Muscle of leg (tissue), 16 donors: ENCODE measurements at places on chromosomes 2 and 18.
A peak's percentile ranks its signal among the peaks of the same experiment; 100 is the strongest.

- no peak for DNase-seq
Measured at GRCh38 chr2:156323754-156324153, 8.8 kb downstream of the NR4A2 start.

DNA sequence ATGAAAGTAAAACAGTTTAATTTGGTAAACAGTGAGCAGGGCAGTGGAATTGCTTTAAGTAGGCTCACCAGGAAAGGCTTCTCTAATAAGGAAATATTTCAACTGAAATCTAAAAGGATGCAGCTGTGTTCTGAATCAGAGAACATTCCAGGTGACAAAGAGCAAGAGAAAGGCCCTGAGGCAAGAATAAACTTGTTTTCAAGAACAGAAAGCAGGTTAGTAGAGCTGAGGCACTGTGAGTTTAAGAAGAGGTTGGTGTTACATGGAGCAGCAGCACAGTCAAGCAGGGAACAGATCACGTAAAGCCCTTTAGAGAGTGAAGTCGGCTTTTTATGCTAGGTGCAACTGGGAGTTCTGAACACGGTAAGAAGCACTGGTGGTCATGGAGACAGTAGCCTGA is 57.0 kb upstream of the SCN1A start:
- DNase-seq: no peak

DNA sequence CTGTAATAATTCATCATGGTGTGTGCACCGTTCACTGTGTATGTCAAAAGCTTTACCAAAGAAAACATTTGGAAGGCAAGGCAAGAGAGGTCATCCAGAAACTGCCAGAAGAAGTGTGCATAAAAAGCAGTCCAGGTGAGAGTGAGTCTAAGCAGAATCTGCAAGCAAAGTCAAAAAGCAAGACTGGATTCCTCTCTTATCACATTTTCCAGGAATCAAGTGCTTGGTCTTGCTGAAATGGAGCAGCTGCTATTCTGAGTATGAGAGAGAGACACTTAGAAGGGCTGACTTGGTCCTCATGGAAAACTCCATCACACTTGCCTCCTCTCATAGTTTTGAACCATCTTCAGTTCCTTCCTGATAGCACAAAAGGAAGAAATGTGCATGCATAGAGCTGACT is 231.3 kb downstream of the ANAPC1 start:
- no peak for DNase-seq

GRCh38 chr2:71777946-71778345 is 324.6 kb downstream of the DYSF start:
- no peak for DNase-seq

DNA sequence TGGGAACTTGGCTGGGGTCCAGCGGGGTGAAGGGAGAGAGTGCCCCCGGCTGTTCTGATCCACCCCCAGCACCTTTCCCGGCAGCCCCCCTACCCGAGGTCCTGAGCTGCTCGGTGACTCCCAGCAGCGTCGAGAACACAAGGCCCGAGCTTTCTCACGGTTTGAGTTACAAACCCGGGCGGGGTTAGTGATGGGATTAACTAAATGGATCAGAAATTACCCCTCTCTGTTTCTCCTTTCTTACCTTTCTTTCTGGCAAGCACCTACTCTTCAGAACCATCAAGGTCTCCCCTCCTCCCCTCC is 139.4 kb upstream of the GPC1 start:
- DNase-seq: no peak

GRCh38 chr18:63322908-63323634 is 3.5 kb upstream of the BCL2 start:
- DNase-seq: peak; percentile 93

DNA sequence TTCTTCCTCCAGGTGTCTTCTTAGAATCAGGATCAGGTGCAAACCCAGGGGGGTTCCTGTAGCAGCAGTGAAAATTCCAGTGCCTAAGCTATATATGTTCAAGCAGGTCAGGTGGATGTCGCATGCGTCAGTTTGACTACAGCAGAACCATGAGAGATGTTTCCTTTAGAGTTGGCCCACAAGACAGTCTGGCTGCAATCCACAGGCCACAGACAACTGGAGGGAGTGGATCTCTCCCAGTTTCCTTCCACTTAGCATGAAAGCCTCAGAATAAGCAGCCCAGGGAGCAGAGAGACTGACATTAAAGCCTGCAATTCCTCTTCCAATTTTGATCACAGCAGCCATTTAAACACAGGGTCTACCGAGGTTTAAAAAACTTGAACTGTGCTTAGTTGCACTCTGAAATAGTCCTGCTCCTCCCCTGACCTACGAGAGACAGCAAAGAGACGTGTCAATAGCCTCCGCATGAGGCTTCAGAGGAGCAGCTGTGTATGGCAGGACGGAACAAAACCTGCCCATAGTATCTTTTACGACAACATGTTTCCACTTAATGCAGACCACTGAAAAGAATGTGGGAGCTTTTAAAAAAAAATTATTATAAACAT is 988 bp upstream of the KCNE4 start:
- peak; percentile 76 for DNase-seq

DNA sequence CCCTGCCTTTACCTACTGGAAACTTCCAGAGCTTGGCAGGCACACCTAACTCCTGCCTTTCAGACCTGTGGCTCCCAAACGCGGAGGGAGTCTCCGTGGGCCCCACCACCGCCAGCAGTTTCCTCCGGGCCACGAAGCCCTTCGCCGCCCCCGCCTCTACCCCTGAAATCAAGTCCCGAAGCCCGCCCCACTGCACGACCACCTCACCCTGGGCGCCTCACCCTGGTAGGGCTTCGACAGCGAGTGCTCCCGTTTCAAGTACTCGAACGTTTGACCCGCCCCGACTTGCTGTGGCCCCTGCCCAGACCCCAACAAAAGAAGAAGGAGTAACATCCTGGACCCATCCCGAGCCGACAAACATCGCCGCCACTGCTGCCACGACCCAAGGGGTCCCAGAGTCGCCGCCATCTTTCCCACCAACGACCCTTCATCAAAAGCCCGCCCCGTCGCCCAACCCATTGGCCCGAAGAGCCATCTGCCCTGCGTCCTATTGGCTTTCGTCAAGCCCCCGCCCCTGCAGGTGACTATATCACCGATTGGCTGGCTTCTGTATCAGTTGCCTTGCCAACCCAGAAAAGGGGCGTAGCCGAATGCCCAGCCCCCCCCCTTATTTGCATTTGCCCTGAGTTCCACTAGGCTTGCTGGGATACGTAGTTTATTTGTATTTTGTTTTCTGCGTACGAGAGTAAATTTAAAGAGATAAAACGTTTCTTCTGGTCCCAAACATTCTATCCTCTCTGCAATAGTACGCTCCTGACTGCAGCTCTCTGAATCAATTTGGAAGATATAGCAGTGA is at the start of gene LMAN2L:
TSS of gene LMAN2L (minus strand) at position 432 of the 796 bp plus-strand sequence. CDS start at position 408, 24 bp downstream.
- peak; percentile 99 for DNase-seq

DNA sequence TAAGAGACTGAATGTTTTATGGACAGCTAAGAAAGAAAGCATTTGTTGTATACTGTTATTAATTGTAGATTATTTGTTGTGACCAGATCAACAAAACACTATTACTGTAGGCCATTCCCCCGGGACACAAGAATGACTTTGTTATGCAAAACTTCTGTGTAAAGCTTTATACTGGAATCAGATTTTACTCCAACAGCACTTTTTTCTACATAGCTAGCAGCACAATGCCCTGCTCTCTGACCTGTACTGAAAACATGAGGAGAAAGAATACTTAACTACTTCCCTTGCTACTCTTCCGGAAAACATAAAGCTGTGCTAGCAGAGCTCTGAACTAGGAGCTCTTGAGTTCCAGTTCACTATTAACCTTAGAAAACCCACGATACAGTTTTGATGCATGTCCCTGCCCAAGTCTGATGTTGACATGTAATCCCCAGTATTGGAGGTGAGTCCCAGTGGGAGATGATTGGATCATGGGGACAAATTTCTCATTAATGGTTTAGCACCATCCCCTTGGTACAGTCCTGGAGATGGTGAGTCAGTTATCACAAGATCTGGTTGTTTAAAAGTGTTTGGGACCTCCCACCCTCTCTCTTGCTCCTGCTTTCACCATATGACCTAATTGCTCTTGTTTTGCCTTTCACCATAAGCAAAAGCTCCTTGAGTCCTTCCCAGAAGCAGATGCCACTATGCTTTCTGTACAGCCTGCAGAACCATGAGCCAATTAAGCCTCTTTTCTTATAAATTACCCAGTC is 601.1 kb upstream of the PIK3C3 start:
- DNase-seq: no peak

DNA sequence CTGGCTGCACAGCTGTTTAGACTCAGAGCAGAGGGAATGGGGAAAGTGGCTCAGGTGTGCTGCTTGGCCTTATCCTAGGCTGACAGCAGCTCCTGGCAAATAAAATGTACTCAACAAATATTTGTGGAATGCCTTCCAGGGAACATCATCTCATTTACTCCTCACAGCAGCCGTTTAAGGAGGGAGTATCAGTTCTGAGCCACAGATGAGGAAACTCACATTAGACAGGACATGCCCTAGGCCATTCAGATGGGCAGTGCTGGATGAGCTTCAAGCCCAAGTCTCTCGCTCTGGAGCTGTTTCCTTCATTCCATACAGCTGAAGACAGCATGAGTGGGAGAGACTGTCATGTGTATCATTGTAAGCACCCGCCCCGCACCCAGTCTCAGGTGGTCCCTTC is 129.6 kb upstream of the CNGA3 start:
- DNase-seq: no peak

- peak; percentile 52 for DNase-seq
Measured at GRCh38 chr2:168137510-168138180, 109.8 kb downstream of the STK39 start.

DNA sequence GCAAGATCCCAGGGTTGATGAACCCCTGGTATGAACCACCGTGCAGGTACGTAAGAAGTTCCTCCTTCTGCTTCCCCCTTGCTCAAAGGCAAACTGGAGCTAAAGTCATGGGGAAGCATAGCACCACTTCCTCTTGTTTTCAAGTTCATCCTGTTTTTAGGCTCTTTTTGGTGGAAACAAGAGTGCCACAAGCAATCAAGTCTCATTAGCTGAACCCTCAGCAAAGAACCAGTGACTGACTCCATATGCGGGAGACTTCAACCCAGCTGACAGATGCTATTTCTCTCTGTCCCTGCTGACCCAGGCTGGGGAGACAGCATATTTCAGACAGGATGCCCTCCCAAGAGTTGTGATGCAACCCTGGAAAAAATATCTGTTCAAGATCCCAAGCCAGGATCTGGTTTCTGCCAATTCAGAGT is 47.7 kb downstream of the BCL2 start:
- peak; percentile 64 for DNase-seq

DNA sequence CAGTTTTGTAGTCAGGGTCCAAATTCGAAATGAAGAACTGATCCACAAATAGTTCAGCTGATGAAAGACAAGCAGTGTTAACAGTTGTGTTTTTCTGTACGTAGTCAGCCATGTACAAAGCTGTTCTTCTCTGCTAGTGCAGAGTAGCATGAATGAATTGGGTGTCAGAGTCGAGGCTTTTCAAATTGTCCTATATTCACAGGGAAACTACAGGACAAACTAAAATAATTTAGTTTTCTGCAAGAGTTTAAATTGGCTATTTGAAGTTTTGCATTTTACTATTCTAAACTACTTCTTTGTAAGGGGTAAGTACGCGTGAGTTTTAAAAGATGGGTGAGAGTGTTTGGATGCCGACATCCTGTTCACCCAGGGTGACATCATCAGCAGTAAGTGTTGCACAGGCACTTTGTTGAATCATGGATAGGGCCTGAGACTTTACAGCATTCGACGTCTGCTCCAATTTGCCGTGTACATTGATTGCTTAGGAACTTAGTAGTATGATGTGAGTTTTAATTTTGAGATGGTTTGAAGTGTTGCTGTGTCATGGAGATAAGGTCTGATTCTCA is 147.2 kb upstream of the NFATC1 start:
- no peak for DNase-seq

- DNase-seq: no peak
Measured at GRCh38 chr2:67854798-67855197, 208.0 kb downstream of the C1D start.

- no peak for DNase-seq
Measured at GRCh38 chr2:43175876-43176275, 50.5 kb downstream of the ZFP36L2 start.

DNA sequence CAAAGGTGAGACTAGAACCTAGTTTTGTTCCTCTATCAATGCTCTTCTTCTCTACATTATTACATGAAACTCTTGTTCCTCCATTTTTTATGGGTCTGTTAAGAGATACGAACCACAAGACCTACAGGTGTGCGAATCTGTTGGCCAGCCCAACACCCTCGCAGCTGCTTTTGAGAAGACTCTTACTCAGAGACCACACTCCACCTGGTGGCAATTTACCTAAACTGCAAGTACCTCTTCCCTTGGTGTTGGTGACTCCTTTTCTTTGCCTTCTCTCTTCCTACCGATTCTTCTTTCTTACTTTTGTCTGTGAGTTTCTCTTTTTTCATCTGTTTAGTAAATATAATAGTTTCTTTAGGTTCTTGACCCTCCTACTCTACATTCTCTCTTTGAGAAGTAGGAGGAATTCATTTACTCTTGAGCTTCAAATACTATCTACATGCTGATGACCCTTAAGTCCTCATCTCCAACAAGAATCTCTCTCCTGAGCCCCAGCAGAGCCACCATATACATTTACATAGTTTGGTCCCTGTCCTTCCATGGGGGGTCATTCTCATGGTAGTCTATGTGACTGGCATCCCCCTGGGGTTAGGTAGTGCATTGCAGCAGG is 81.8 kb upstream of the GAREM1 start:
- DNase-seq: peak; percentile 51

- no peak for DNase-seq
Measured at GRCh38 chr2:214836568-214836967, 27.1 kb upstream of the BARD1 start.

DNA sequence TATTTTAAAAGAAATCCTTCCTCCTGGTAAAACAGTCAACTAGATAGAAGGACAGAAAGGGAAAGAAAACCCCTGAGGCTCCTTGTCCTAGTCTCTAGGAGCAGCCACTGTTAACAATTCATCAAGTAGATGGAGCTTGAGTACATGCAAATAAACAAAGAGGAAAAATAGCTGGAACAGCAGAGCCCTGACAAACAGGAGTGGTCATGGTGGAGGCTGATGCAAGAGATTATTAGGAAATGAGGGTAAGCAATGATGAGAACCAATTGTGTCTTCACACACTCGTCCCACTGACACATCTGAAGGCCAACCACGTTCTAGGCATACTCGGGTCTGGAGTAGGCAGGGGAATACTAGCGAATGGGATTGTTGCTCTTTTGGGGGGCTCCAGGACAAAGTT is 9.2 kb downstream of the DLGAP1 start:
- no peak for DNase-seq
